ENCODE measurements at places on chromosomes 3 and 15.
A peak's percentile ranks its signal among the peaks of the same experiment; 100 is the strongest.

DNA sequence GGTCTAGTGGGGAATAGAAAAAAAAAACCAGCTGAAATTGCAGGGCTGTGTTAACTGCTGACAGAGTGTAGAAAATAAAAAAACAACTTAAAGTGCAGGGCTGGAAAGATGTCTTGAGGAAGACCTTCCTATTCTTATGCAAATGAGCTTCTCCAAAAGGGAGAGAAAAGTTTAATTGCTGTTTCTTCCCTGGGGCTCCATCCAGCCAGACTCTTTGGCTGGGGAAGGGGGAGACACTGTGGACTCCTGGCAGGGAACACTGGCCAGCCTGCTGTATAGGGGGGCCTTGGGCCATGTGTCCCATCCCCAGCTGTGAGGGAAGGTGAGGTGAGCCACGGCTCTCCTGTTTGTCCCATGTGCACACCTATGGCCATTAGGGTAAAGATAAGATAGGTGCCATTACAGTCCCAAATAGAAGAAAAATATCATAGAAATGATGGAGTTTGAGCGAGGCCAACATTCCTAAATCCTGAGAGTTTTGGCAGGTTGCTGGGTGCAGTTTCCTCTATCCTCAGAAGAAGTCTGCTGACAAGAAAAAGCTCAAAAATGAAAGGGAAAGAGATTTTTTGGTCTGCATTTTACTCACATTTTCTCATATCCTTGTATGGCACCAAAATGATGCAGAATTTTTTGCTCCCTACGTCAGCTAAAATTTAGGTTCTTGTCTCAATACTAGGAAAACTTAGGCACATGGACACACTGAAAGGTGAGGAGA, 901.7 kb downstream of the PLOD2 start:
- DNase-seq = no peak

- no peak for DNase-seq
Measured at GRCh38 chr3:88996691-88997090, 110.7 kb upstream of the EPHA3 start.

DNA sequence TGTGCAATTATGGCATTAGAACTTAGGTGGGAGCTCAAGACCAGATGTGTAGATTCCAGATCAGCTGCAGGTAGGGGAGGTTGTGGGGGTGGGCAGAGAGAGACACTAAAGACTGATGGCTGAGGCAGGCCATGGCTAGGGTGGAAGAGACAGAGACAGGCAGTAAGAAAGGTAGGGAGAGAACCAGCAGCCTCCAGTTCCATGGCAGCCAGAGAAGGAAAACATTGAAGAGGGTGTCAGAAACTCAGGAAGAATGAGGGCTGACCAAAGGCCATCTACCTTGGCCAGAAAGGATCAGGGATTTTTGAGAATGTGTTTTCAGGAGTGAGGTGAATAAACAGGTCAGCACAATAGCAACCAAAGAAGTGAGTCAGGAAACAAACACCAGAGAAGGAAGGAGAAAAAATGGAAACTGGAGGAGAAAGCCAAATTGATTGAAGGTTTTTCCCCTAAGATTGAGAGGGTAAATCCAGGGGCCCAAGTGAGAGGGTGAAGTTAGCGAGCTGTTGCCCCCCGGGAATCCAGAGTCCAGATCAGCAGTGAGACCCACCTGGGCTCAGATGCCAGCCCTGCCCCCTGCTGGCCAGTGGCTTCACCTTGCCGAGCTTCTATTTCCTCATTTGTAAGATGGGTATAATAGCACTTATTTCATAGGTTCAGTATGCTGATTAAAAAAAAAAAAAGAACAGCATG, 41.0 kb downstream of the ABHD2 start:
- DNase-seq = no peak

DNA sequence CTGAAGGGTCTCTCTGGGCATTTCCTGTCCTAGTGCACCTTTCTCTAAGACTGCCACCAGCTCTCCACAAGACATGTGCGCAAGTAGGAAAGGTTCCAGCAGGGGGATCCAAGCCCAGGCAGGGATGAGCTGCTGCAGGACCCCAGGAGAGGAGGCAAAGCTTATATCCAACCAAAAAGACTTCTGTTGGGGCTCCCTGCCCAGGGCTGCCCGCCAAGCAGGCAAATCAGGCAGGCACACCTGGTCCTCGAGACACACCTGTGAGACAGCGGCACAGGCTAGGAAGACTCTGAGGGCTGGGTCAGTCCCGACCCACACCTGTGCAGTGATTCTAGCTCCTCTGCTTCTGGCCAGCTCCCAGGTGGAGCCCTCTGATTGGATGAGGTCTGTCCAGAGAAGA, 80.6 kb downstream of the MYLK start:
- no peak for DNase-seq

DNA sequence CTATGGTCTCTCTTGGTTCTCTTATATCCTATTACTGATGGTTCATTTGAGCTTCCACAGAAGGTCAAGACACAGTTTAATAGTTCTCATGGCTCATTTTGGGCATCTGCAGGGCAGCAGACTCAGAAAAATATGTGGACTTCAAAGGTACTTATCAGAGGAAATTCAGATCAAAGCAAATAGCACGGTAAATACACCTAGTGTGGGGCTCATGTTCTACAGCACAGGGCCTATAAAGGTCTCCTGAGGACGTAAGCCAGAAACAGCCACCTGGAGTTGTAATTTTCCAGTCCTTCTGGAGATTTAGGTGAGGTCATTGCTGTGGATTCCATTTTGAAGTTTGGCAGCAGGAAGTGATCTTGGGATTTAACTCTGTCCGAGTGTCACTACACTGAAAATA, 134.5 kb upstream of the SGO1 start:
- DNase-seq = no peak

DNA sequence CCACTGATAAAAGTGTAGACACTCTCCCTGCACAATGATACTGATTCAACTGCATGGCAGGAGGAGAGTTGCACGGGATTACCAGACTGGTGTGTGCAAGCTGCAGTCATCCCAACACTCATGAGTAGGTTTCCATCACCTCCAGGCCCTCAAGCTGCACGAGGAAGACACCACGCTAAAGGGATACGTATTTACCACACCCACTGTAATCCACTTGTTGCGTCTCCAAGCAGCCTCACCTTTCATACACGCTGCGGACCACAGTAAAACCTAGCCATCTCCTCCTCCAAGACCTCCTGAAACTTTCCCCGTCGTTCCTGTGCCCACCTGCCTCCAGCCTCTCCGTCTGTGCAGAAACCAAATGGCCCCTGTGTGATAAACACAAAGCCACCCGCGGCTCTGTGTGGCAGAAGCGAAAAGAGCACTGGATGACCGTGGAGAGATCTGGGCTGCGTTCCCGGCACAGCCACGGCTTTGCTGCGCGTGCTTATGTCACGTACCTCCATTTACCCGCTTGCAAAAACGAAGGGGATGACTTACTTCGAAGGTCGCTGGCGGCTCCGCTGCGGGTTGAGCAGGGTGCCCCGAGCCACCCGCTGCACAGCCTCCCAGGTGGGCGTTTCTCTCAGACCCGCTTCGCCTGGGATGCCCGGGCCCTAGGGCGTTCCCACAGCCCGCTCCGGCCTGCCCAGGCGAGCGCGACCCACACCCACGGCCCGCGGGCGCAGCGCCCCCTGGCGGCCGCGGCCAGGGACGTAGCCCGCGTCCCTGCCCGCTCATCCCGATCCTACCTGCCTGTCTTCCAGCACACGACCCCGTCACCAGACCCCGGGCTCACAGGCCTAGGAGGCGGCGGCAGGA, 643 bp downstream of the ABCC5 start:
- DNase-seq = peak; percentile 20

DNA sequence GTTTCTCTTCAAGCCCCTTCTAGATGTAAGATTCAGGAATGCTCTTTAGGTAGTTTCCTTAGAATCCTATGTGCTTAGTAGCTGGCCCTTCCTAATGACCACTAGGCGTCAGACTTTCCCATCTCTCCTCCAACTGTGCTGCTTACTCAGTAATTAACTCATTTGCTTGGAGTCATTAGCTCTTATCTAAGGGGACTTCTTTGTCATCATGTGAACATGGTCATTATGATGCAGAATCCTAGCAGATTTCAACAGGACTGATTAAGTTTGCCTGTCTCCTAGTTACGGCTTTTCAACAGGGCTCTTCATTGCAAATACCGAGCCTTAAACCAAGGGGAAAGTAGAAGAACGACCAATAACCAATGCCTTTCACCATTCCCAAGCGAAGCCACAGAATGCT, 46.4 kb downstream of the GJD2 start:
- no peak for DNase-seq

DNA sequence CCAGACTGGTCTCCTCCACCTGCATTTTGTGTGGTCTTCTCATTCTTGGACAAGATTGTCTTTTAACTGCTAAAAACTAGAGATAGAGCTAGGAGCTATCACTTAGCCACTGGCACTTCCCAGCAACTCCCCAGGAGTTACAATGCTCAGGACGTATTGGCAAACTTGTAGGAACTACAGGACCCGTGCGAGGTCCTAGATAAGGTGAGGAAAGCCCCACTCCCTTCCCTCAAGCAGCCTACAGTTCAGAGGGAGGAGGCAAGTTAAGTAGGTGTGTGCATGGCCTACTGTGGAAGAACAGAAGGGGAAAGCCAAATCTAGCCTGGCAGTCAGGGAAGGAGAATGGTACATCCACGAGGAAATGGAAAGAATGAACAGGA, 504.7 kb upstream of the PROK2 start:
- no peak for DNase-seq

GRCh38 chr15:57302640-57303257, 73.6 kb upstream of the CGNL1 start:
- no peak for DNase-seq

GRCh38 chr3:63931290-63931689, 19.1 kb upstream of the SCAANT1 start:
- DNase-seq = no peak

DNA sequence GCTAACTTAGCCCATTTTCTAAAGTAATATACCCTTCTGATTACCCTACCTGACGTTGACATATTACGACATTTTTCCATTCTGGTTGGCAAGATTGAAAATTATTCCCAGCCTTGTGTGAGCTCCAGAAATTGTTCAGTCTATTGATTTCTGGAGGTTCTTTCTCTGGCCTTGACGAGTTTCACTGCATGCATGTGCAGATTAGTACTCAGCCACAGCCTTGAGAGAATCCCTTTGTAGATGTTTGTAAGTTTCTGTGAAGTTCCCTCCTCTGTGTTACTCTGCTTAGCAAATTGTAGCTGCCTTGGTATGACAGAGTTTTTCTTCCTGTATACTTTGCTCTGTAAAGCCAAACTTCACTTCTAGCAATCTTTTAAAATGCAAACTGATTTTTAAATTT, 27.5 kb downstream of the TRIM69 start:
- no peak for DNase-seq

DNA sequence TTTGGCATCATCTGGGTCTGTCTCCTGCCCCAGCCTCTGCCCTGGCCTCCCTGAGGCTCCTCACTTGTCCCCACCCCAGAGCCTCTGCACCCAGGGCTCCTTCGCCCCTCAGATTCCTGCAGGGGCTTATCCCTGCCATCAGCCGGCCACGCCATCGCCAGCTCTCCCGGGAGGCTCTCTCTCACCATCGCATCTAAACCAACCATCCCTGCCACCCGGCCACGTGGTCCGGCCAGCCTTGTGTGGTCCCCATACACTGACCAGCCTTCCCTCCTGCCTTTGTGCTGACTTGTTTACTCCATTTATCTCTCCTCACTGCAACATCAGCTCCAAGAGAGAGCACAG, 134.3 kb upstream of the IQSEC1 start:
- no peak for DNase-seq

DNA sequence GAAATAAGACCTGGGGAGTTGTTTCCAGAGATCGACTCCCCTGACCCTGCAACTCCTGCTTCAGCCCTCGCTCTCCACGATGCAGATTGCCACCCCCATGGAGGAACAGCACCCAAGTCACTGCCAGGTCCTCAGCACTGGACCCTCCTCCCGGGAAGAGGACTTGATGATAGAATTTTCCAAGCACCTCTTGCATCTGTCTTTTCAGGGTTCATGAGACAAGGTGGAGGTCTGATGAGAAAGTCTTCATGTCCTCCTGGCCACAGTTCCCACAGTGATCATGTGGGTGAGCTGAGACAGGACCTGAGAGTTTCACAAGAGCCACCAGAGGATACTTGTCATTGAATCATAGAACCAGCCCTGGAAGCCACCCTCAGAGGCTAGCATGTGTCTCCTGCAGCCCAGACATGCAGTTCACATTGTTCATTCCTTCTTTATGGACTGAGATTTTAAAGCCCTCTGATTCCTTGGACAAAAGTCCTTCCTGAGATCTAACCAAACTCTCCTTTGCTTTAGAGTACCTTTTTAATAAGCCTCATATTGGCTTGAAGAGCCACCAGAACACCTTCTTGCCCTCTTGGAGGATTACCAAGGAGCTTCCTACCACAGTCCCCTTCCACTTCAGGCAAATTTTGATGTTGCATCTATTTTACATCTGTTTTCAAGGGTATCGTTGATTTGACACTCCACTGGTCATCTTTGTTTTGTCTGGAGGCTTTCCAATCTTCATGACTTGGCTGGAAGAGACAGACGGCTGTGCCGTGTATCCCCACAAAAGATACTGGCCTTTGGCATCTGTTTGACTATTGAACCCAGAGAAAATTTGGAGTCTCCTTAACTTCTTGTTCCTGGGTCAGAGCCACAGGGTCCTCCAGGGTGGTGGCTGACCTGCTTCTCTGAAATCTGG, 224.8 kb upstream of the BHLHE40 start:
- no peak for DNase-seq

GRCh38 chr15:66648588-66648987, 53.4 kb upstream of the SMAD6 start:
- no peak for DNase-seq

GRCh38 chr3:52468336-52468735, 12.9 kb downstream of the NISCH start:
- DNase-seq = no peak

DNA sequence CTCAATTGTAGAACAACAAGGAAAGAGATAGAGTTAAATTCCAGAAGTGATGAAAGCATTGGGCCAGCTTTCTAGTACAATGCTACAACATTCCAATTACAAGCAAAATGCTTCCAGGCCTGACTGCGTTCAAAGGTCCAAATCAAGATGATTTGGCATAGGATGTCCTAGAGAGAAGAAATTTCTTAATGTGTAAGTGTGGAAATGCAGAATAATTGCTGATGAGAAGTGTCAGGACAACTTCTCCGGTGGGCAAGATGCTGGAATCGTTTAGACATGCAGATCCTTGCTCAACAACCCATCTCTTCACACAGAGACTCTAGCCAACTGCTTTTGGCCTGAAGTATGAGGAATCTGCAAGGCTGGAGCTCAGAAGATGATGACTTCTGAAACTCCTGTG, 71.1 kb upstream of the PDZRN3 start:
- no peak for DNase-seq

GRCh38 chr3:107976202-107976800, 114.5 kb downstream of the CD47 start:
- no peak for DNase-seq

GRCh38 chr15:51447855-51448621, 106.6 kb downstream of the GLDN start:
- no peak for DNase-seq

DNA sequence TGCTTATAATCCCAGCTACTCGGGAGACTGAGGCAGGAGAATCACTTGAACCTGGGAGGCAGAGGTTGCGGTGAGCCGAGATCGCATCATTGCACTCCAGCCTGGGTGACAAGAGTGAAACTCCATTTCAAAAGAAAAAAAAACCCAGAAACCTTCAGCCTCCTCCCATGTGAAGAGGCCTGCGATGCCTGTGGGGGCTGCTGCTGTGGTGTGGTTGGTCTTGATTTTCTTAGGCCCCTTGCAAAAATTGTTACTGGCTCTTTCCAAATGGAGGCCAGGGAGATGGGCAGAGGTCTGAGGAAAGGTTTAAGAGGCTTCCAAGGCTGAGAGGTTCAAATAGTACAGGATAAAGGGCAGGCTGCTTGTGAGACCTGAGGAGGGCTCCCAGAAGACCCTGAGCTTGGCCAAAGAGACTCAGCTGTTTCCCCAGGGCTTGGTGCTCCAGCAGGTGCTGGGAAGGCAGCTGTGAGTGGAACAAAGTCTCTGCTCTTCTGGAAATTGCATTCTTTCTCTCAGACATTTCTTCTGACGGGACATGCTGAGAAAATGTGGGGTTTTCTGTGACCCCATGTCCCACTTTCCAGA, 18.4 kb downstream of the GCSAM start:
- DNase-seq = no peak

Measured in tibial nerve (tissue), 4 donors.